Stimulated activated memory B cell treated with anti-CD40 and anti-IgM and Interleukin-4, amounts not matched to agents 10 μg/mL and 1 μg/mL and 100 μg/mL, for 72 hours (primary cell): ENCODE measurements at places on chromosomes 5 and 9.

DNA sequence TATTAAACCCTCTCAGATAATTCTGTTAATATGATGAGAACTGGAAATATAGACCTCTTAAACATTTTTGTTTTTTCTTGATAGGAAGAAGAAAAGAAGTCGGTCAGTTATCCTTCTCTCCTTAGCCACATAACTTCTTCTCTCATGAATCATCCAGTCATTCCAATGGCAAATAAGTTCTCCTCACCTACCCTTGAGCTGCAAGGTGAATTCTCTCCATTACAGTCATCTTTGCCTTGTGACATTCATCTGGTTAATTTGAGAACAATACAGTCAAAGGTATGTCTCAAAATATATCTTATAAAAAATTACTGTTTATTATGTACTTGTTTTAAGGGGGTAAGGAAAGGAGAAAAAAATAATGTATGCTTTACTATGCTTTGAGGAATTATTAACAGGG lies 165.3 kb downstream of the MAN2A1 start:
- no peak for ATAC-seq

DNA sequence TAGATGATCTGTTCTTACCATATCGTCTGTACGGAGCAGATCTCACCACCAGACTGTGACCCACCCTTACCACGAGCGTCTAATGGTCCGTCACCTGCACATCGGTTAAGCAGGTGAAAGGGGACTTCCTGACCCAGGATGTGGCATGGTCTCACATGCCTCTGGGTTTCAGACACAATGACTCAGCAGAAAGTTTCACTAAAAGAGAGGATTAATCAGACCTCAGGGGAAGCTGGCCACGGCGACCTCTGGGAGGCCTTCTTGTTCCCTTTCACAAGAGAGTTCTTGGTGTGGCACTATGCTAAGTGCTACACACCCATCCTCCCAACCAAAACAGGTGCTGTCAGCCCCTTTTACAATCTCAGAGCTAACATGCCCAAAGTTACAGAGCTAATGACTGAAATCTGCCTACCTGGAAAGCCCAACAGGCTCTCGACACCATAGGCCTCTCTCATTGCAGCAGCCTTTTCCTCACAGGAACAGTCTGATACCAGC lies 41.6 kb downstream of the ADAMTS12 start:
- ATAC-seq: peak; percentile 82

DNA sequence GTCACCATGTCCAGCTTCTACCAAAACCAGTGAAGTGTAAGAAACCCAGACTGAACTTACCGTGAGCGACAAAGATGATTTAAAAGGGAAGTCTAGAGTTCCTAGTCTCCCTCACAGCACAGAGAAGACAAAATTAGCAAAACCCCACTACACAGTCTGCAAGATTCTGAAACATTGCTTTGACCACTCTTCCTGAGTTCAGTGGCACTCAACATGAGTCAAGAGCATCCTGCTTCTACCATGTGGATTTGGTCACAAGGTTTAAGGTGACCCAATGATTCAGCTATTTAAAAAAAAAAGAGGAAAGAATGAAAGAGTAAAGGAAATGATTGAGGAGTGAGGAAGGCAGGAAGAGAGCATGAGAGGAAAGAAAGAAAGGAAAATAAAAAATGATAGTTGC lies 19.8 kb downstream of the IL7R start:
- ATAC-seq: no peak

DNA sequence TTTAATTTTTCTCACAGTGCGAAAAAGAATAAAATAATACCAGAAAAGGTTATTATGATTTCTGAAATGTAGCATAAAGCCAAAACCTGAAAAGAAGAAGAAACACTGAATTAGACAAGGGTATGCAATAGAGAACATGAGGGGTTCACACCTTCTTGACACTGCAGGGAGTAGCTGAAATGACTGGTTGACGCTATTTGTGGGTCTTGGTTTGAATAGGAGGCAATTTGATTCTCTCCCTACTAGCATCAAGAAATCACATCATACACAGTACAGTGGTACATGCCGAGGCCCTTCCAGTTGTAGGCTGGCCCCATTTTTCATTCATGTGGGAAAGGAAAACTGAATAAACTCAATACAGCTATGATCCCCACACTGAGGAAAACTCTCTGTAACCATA lies 68.6 kb downstream of the NR3C1 start:
- ATAC-seq: no peak

DNA sequence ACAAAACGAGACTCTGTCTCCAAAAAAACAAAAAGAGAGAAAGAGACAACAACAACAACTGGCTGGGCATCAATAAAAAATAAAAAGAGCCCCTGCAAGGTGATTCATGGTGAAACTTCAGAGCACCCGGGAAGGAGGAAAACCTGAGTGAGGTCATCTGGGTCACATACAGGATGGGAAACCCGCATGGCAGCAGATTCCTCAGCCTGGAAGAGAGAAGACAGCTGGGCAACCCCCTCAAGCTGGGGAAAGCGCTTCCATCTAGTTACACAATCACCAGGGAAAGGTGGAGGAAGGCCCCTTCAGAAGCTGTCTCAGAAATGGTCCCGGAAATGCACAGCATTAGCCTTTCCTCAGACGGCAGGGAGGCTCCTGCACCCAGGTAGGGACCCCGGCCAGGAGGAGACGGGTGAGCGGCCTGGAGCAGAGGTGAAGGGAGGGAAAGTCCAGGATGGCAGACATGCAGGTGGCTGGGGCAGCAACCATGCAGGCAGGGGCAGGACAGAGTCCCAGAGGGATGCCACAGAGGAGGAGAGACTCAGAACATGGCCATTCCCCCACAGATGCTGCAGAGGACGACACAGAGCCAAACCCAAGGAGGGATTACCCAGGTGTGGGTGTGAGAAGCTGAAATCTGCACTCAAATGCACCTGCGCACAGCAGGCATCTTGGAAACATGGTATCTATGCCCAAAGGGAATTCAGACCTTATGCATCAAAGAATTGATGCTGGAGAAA lies 29.4 kb downstream of the CAMSAP1 start:
- no peak for ATAC-seq

GRCh38 chr9:109483744-109484429 lies 14.2 kb downstream of the PTPN3 start:
- ATAC-seq: no peak

DNA sequence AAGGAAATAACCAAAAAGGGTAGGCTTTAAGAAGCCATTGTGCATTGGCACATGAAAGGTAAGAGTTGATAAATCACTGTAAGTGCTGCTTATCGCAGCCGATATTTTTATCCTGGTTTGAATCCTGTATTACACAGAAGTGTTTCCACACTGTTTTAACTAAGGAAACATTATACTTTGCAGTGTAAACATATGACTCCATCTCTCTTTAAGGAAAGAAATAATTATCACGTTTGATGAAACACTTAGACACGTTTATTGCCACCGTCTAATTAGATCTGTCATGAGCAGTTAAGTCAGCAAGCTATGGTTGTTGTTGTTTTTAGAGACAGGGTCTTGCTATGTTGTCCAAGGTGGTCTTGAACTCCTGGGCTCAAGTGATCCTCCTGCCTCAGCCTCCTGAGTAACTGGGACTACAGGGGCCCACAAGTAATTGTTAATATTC lies 85.7 kb upstream of the TNFAIP8 start:
- ATAC-seq: no peak

DNA sequence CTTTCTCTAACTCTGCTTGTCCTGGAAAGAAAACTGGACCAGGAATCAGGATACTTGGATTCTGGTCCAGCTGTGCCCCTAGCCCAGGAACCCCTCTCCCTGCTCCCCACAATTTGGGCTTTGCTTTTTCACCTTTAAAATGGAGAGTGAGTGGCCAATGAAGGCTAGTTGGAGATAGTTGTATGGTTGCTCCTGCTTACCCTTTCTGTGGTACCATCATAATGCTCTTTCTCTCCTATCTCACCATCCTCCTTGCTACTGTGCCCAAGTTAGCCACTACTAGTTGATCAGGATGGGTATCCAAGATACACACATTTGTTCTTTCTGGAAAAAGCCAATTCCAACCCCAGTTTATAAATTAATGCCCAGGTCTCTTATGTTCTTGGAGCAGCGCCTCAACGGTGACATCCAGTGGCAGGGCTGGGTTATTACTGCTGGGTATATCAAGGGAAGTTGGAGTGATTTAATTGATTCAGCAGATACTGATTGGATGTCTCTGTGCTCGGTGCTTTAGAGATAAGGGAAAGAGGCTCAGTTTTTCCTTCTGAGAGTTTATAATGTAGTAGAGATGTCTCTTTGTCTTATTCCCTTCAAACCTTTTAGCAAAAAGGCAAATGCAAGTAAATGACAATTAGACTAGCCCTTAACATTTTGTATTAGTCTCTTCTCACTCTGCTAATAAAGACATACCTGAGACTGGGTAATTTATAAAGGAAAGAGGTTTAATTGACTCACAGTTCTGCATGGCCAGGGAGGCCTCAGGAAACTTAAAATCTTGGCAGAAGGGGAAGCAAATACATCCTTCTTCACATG lies 38.5 kb downstream of the FAXDC2 start:
- no peak for ATAC-seq

GRCh38 chr9:117434566-117434965 lies 19.7 kb upstream of the ASTN2 start:
- ATAC-seq: no peak
